ENCODE measurements at places on chromosomes 1 and 21.

DNA sequence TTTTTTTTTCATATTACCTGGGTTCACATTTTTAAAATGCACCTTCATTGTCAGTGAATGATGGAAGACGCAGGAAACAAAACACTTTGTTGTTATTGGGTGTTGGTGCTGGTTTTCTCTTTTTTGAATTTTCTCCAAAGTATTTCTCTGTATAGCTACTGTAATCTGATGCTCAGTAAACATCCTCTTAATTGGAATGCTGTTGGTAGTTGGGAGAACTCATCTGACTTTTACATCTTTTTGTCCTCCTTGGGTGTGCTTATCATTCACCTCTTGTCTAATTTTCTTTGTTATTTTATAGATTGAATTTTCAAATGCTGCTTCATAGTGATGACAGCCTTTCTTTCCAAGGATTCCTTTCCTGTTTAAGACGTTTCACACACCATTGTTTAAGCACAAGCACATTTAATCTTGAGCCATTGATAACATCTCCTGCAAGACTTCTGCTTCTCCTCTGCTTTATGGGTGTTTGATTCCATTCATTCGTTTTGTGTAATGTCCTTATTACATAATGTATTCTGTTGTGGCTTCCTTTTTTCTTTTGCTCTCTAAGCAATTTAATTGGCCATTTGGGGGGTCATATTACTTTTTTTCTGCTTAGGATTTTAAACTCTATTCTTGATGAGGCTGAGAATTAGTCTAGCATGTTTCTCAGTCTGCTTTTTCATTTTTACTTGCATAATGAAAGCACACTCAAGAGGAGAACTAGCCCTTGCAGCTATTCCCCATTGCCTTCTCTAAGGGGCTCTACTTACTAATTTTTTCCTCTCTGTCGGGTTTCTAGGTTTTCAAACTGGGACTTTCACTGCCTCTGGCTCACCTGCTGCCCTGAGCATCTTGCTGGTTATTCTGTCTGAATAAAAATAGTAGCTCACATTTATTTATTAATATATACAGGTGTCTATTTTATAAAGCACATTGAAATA lies 42.0 kb upstream of the CD34 start:
- no peak for DNase-seq

DNA sequence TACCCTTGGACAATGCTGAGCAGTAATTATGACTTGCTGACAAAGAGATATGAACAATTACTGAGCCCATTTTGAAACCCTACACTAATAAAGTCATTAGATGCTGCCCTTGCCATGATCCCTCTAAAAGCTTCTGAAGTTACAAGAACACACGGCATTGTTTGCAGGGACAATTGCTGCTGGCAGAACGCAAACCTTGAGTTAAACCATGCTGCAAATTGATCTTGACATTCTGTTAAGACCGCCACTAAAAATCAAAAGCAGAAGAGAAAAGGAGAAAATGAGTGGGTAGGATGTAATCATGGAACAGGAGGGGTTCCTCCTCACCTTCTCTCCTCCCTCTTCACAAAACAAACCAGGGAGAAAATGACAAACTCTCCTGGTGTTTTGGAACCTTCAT lies 136.2 kb upstream of the DMRTA2 start:
- DNase-seq: no peak

GRCh38 chr1:246537887-246538286 lies 28.2 kb downstream of the TFB2M start:
- no peak for DNase-seq

DNA sequence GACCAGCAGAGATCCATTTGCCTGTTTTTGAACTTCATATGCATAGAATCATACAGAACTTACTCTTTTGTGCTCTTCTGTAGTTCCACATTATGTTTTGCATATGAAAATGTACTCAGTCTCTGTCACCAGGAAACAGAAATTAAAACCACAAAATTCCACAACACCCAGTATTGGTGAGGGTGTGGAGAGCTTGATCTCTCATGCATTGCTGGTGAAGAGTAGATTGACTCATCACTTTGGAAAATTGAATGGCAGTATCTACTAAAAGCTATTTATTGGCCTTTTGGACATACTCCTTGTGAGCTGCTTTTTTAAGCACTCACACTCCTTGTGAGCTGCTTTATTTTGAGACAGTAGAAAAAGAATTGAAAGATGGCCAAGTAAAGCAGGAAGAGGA lies 43.3 kb downstream of the VTCN1 start:
- DNase-seq: no peak

DNA sequence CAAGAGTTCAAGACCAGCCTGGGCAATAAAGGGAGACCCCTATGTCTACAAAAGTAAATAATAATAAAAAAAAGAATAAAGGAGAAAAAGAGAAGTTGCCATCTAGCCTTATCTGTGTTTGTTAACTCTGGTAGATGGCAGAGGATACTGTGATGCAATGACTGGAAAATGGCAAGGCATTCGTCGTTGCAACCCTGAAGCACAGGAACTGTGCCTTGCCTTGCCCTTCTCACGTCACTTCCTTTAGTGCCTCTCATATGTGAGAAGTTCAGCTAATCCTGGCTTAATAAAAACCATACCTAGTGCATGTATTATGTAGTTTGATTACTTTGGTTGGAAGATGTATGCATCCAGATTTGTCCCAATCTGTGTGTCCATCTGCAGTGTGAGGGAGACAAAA lies 25.8 kb upstream of the PIGC start:
- no peak for DNase-seq

- DNase-seq: no peak
These were observed 110.6 kb upstream of the ADAMTS5 start for GRCh38 chr21:27077501-27077900.

DNA sequence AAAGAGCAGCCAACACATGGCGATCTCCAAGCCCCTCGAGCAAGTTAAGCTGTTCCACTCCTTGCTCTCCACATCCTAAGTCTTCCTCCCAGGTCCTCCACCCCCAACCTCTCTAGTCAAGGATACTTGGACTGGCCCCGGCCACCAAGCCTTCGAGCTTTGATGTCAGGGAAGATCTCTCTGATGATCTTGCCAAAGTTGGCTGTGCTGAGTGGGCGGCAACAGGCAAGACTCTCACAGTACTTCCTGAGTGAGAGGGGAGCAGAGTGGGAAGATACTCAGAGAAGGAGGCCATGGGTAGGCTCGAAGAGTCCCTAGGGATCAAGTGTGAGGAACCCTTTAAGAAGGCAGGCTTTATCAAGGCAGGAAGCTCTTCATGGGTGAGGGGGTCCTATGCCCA lies 2.8 kb downstream of the RFX5 start:
- no peak for DNase-seq

GRCh38 chr1:109573785-109574184 lies 25.4 kb downstream of the GNAI3 start:
- no peak for DNase-seq

DNA sequence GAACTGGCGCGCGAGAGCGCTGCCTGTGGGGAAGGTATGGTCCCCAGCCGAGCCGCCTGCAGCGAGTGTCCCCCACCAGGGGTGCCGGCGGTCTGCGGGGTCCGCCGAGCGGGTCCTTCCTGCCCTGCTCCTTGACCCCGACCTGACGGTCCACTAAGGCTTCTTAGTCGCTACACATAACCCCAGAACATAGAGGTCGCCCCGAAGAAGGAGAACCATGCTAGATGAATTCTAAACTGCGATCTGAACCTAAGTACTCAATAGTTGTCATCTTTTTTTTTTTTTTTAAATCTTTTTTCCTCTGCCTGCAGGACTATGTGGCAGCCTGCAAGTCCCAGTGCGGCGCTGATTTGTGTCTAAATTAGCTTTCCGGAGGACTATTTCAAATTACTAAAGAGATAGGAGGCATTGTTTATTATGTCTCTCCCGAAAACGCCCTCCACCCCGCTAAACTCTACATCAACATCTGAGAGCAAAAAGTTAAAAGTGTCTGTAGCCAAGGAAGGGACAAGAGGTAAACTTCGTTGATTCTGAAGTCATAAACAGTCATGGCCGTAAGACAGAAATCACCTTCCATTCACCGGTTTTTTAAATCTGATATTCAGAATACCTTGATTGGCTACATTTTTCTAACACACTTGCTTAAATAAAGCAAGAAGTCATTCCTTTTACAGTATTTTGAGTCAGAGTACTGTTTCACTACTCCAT lies 476 bp downstream of the AXDND1 start:
- no peak for DNase-seq

GRCh38 chr1:92769856-92770255 lies 15.1 kb downstream of the EVI5 start:
- DNase-seq: no peak

GRCh38 chr1:61362351-61362750 lies 280.0 kb downstream of the NFIA start:
- DNase-seq: no peak

GRCh38 chr1:91712393-91712792 lies 173.6 kb downstream of the TGFBR3 start:
- DNase-seq: no peak

DNA sequence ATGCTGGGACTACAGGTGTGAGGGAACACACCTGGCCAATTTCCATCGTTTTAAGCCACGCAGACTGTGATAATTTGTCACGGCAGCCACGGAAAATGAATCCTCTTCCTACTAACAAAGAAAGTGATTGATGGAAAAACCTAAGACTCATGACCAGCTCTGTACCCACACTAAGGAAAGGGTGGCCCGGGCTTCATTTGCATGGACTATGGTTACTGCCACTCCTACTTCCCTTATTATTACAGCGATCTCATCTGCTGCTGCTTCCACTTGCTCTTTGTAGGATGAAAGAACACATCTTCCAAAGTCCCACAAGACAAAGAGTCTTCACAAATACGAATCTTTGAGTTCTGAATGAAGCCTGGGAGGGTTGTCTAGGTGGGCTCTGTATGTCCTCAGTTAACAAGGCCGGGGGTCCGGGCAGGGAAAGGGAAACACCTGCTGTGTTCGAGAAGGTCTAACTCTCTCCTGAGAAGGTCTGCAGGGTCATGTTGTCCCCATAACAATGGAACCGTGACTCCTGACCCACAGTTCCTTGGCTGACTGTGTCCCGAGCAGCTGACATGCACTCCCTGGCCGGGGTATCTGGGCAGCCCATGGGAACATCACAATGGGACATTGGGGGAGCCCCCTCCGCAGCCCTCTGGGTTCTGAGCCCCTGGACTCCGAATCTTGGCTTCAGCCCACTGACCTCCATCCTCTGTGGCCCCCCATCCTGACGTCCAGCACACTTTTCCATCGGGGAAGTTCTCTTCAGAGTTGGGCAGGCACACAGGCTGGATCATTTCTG lies 13.3 kb upstream of the TFF1 start:
- no peak for DNase-seq

GRCh38 chr1:2214541-2215241 lies 13.4 kb upstream of the SKI start:
- DNase-seq: no peak

DNA sequence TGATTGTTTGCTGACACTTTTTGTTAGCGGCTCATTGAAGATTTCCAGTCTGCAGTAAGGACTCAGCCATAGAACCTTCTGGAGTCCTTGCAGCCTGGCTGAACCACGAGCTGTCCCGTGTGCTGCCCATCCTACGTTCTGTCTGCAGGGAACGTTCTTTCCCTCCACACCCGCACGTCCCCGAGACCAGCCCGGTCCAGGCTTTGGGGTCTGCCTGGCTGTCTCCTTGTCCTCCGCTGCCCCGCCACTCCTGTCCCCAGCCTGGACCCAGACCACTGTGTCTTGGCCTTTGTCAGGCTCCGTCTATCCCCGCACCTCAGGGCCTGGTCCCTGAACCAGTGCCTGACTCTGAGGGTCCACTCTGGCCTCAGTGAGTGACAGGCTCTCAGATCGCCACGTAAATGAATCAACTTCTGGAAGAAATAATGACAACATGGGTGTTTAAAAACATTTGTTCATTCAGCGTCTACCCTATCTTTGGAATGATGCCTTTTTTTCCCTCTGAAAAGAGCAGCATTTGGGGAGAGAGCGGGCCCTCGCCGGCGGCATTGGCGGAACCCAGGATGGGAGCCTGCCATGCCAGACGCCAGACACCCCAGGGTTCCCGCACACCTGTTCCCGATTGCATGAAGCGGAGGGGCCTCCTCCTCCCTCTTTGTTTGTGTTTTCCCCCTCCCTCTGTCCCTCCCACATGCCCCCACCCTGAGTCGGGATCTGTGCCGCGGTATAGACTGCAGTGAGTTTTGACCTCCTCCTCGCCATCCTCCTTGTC lies 43.9 kb upstream of the C1orf174 start:
- DNase-seq: no peak

- DNase-seq: no peak
These were observed 691.4 kb upstream of the NCAM2 start for GRCh38 chr21:20306836-20307235.

GRCh38 chr1:56816264-56816663 lies 2.9 kb downstream of the FYB2 start:
- DNase-seq: no peak

DNA sequence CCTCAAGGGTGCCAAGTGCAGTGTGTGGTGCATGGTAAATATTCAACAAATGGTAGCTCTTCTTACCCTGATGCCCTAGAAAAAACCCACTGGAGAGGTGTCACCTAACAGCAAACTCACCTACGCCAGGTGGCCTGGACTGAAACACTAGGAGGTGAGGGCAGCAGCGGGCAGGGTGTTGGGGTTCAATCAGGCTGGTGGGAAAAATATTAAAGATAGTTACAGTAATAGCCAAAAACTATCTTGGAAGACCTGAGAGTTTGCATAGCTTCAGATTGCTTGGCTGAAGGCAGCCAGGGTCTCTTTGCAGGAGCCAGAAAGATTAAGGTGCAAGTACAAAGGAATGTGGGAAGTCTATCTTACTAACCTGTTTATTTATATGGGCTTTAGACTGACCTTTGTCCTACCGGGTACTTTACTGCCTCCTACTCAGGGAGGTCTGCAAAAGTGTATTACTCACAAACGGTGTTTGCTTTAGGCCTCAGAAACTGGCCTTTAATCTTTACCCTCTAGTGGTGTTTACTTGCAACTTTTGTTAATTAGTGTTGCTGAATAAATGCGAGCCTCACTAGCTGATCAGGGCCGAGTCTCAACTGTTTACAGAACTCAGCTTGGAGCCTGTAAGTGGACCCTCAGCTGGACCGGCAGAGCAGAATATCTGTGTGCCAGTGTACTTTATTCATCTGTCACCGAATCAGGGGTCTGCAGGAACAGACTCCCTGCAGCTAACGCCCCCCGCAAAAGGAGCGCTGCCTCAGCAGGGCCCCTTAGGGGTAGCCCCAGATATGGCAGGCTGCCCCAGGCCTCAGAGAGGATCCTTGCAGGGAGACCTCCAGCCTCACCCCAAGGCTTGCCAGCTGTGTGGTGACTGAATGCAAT lies 63.9 kb downstream of the SYF2 start:
- no peak for DNase-seq

DNA sequence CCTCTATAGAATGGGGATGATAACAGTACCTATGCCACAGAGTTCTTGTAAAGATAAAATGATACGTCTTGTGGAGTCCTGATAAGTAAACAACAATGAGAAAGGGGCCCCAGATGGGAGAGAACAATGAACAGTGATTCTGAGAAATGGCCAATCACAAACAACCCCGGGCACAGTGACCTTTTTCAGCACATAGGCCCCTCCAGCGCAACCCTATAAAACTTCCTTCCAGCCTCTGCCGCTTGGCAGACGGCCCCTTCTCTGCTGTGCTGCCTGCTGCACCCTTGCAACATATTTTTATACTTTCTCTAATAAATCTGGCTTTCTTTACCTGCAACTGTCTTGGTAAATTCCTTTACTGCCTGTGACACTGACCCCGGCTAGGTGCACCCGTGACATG lies 8.9 kb downstream of the RCAN1 start:
- DNase-seq: no peak
